ENCODE measurements at places on chromosomes 11 and 22.

DNA sequence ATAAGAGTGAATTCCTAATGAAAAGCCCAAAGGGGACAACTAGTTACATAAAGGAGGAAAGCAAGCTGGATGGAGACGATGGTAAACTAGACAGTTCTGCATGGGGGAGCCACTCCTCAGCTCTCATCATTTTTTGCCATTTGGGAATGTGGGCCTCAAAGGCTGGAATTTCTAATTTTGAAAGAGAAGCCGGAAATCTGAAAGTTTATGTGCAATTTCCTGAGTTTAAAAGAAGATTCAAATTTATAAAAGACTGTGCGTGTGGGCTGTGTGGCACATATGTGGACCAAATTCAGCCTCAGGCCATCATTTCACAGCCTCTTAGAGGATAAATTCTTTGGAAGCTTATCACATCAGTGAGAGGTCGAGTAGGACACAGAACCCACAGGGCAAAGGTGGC, 18.3 kb upstream of the CRY2 start:
- DNase-seq = no peak

- DNase-seq = no peak
Observed at GRCh38 chr11:9947231-9947864, 283.5 kb downstream of the SWAP70 start.

DNA sequence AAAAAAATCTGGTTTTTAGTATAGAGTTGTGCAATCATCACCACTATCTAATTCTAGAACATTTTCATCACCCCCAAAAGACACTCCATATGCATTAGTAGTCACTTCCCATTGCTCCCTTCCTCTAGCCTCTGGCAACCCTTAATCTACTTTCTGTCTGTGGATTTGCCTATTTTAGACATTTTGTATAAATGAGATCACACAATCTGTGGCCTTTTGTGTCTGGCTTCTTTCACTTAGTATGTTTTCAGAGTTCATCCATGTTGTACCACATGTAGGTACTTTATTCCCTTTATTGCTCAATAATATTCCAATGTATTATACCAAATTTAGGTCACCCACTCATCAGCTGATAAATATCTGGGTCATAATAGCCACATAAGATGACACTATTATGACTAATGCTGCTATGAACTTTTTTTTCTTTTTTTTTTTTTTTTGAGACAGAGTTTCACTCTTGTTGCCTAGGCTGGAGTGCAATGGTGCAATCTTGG, 67.5 kb upstream of the SCUBE2 start:
- DNase-seq = no peak

- DNase-seq = no peak
Observed at GRCh38 chr22:44128958-44129618, 51.6 kb upstream of the PARVG start.

DNA sequence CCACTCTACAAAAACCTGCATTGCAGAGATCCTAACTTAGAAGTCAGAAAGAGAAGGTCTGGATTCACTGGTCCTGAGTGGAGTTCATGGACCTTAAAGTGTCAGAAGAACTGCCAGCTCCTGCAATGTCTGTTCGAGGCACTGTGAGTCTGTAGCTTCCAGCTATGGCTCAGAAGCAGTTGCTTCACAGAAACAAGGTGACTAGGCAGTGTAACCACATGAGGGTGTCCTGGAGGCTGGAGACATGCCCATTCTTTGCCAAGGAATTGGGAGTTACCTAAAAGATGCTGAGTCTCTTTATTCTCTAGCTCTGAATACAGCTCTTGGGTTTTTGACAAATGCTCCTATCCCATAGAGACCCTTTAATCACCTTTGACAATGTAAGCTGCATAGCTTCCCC, 130.5 kb downstream of the SPON1 start:
- no peak for DNase-seq

- no peak for DNase-seq
Observed at GRCh38 chr11:34355726-34356125, 2.1 kb downstream of the ABTB2 start.

- DNase-seq = no peak
Observed at GRCh38 chr11:30281476-30282288, 41.2 kb upstream of the ARL14EP start.

DNA sequence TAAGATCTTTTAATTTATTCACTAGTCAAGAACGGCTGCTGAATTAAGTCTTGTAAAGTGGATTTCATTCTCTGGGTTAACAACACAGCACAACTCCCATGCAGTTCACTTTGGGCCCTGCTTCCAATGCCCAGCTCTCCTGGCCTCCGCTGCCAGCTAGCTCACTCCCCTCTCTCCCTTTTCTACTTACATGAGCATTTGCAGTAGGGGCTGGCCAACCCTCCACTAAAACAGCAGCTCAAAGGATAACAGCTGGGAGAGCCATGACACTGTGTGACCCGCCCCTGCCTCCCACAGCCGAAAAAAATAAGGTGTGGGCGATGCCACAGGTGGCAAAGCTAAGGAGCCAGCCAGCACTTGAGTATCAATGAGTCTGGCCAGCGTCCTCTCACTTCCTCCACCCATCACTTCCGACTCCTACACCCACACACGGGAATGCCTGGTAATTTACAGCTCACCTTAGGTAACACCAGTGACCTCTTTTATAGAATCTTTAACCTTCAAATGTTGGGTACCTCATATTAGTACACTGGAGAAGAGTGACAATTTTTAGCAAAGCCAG, 56.8 kb downstream of the DGCR2 start:
- DNase-seq = no peak

All from iPS DF 6.9 (cell line).